CD4-positive, alpha-beta T cell (primary cell): ENCODE measurements at places on chromosomes 7 and 10. TPM values are rescaled to one million over a fixed set of nuclear protein-coding genes. Genes with fewer than 3 reads are reported as not detected.

DNA sequence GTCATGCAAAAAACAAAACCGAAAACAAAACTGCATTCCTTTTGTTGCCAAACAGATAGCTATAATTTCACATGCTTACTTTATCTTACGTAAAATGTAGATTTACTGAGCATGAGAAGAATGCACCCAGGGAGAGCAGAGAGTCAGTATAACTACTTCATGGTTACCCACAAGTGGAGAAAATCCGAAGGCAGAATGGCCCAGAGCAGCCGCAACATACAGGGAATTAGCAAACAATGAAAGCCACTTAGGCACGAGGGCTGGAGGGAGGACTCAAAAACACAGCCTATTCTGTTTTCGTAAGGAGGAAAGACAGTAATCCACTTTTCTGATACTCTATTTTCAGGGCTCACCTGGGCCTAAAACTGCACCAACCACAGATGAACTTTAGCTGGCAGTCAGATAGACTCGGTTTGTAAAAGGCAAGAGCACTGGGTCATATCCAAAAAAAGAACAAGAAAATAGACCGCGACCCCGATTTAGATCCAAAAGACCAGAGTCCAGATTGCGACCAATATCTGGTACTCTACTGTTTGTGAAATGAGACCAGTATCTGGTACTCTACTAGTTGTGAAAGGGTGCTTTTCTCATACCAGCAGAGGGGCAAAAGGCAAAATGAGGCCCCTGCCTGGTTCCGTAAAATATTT, 1.3 kb downstream of the ITPRIP start:
- DNase-seq = no peak

DNA sequence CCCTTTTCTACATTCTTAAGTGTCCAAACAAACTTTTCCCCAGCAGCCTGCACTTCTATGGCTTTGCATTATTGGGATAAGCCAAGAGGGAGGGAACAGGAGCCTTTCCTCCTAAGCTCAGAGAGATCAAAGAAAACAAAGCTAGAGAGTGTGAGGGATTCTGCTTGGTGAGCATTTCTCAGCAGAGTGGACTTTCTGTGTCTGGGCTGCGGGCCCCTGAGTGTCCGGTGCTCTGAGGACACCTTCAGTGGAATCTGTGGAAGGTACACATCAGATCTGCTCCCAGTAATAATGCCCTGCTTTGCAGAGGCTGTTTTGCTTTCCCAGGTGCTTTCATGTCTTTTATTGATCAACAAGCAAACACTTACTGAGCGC, 50.2 kb downstream of the KCNMA1 start:
- DNase-seq = no peak

DNA sequence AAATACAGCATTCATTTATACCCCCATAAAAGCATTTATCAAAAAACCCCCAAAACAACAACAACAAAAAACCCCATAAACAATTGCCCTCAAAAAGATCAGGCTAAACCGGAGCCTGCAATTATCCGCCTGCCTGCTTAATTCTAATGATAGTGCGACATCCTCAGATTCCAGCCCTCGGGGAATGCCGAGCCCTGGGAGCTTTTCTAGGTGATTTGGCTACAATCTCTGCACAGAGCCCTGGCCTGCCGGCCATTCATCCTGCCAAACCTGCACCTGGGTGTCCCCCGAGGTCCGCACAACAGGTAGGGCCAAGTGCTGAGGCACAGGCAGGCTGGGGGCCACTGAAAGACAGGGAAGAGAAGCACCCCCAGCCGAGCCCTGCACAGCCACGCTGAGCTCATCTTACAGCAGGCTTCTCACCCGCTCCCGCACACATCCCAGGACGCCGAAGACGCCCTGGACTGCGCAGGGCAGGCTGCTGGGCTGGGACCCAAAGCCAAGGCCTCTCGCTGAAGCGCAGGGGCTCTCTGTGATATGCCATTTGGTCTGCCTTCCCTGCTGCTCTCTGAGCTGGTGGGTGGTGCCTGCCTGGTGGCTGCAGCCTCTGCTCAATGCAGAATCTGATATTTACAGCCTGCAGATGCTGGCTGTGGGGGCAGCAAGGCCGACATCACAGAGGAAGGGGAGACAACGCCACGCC, 57.5 kb downstream of the CAMK2B start:
- no peak for DNase-seq

DNA sequence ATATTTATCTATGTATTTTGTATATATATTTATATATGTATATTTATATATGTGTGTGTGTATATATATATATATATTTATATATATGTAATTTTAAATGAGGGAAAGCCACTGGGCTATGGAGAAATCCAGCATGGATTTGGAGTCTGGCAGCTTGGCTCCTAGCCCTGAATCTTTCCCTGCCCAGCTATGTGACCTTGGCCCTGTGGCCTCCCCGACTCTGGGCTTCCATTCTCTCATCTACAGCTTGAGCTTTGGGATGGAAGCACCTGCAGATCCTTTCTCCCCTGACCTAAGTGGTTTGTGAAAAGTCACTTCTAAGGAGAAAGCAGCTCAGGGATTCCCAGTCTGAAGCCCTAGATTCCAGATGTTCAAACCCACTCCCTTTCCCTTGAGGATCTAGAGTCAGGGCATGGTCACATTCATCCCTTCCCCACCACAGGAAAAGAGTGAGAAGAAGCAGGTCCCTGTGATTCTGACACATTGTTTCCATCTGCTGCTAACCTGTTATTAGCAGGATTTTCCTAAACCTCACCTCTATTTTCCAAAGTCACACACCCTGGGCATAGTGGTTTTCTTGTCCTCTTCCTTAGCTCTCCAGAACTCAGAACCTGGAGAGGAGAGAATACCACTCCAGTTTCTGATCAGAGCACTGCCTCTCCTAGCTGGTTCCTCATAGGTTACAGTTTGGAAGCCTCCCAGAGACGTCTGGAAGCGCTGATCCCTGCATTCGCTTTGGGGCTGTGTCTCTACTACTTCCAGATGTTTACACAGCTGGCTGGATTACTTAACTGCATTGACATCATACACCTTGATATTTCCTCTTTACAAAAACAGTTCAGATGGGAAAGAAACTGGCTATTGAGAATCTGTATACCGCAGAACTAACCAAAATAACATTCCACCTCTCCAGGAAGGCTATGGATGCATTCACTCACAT, 327.5 kb upstream of the ZMIZ1 start:
- DNase-seq = no peak

GRCh38 chr7:45646207-45646821, 72.1 kb downstream of the ADCY1 start:
- DNase-seq = no peak

DNA sequence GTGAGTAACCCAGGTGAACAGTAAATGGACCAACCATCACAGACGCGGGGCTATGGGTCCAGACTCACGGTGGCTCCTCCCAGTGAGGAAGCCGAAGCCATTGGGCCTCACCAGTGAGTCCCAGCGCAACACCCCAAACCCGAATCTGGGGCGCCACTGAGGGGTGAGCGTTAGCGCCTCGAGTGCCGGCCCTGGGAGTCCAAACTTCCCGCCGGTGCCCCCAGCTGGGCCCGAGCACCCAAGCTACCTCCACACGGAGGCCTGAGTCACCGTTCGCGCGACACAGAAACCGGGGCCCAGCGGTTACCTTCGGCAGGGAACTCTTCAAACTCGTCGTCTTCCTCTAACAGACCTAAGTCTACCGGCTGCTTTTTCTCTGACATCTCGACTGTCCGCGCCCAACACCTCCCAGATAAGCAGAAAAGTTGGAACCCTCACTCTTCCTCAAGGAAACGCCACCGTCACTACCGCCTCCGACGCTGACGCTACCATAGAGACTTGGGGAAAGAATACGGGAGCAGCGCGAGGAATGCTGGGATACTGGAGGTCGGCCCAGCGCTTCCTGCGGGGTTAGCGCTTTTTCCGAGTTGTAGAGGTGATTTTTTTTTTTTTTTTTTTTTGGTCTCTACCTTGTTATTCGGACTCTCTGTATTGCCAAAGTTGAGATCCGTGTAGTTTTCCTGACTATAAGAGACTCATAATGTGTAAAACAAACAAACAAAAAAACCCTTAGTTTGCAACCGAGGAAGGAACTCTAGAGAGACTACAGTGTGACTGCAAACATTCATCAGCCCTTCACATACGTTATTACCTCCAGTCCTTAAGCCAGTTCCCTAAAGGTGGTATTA, at the start of gene SEM1:
TSS of gene SEM1 (minus strand) at position 466 of the 848 bp plus-strand sequence. CDS start at position 383, 83 bp downstream.
- DNase-seq = peak; percentile 36

- no peak for DNase-seq
Observed at GRCh38 chr10:100209303-100209702, 20.1 kb downstream of the CHUK start.

GRCh38 chr7:81574723-81575326, 195.0 kb downstream of the HGF start:
- DNase-seq = no peak

GRCh38 chr10:103545366-103545765, 51.9 kb downstream of the NEURL1 start:
- no peak for DNase-seq

DNA sequence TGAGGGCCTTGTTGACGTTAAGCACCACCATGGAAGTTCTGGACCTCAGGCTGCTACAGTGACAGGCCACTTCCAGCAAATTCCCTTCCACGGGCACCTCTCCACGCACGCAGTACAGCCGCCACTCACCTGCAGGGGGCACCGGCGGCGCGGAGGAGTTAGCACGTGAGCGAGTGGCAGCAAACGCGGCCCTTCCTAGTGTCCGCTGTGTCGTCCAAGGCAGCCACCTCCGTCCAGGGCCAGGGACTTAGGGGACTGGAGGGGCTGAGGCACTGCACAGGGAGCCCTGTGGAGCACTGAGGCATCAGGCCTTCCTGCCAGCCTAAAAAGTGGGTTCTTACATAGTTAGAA, 164.4 kb downstream of the SVIL start:
- no peak for DNase-seq

DNA sequence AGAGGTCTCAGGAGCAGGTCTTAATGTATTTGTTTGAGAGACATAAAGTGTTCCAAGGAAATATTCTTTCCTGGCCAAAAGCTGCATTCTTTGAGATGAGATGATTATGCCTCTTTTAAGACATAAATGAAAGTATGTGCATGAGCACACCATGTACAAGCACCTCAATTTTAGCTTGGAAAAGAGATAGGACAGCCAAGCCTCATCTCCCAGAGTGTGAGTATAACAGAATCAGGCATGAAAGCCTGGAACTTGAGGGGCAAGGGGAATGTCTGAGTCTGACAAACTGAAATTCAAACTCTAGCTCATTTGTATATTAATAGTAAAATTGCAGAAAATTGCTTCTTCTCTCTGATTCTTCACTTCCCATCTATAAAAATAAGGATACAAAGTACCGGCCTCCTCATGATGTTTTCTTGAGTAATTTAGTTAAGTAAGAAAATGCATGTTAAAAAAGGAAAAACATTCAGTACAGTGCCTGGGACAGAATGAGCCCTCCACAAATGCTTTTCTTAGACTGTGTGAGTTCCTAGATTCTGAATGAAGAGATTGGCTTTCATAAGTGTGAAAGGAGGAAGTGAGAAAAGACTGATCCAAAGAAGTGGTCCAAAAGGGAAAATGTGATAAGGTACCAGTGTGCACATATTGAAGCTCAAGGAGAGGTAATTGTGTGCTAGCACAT, 1260.9 kb upstream of the SORCS1 start:
- no peak for DNase-seq

DNA sequence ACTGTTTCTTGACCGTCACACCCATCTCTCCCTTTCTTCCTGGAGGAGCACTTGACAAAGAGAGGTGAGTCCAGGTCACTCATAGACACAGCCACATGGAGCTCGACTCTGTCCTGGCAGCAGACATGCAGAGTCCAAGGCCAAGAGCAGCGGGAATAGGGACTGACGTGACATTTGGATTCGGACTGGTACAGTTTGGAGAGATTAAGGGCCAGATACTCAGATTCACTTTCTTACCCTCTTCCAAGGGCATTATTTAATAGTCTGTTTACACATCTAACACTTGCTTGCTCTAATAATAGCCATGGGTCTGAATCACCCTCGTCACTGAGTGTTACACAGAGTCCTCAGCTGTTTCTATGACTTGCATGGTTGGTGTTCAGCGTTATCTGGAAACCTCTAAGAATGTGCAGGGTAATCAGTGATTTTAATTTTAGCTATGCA, 39.2 kb upstream of the OTUD1 start:
- no peak for DNase-seq

GRCh38 chr7:98107313-98107721, 655 bp downstream of the LMTK2 start:
- no peak for DNase-seq

- peak; percentile 2 for DNase-seq
Observed at GRCh38 chr10:84097787-84098353, 41.4 kb upstream of the GHITM start.

DNA sequence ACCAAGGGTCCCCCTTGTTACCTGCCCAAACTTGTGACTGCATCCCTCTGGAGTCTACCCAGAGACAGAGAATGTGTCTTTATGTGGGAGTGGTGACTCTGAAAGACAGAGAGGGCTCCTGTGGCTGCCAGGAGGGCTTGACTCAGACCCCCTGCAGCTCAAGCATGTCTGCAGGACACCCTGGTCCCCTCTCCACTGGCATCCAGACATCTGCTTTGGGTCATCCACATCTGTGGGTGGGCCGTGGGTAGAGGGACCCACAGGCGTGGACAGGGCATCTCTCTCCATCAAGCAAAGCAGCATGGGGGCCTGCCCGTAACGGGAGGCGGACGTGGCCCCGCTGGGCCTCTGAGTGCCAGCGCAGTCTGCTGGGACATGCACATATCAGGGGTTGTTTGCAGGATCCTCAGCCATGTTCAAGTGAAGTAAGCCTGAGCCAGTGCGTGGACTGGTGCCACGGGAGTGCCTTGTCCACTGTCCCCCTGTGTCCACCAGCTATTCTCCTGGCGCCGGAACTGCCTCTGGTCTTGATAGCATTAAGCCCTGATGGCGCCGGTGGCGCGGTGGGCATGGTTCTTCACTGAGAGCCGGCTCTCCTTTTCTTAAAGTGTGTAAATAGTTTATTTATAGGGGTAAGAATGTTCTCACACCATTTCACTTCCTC, 19.4 kb upstream of the SH2D4B start:
- no peak for DNase-seq

DNA sequence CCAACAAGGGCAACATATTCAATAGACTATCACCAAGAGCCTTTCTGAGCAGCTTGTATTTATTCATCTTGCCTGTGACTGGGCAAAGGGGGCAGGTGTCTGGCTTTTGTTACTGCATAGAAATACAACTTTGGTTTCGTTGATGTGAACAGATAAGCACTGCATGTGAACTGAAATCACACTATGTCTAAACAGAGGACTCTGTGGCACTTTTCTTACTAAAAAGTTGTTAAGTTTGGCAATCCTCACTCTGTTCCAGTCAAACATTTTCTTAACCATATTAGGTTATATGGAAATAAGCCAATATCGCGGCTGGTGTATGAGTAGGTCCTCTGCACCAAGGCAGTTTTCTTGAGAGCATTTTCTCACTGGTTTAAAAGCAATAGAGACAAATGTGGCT, 48.5 kb downstream of the CALD1 start:
- DNase-seq = no peak

PRSS37 gene
- not detected for total RNA-seq

FGFR2 gene
- total RNA-seq = 0.14 TPM

FAM221A gene
- 1.8 TPM for total RNA-seq

PLAC9 gene
- total RNA-seq = not detected

BZW2 gene
- total RNA-seq = 17.2 TPM

NKX2-3 gene
- total RNA-seq = not detected

ZNF655 gene
- 146 TPM for total RNA-seq

MBL2 gene
- not detected for total RNA-seq

EBF3 gene
- total RNA-seq = not detected

LRGUK gene
- 0.20 TPM for total RNA-seq

CNPY1 gene
- total RNA-seq = not detected

IFIT1B gene
- 0.14 TPM for total RNA-seq

BCAP29 gene
- total RNA-seq = 11.7 TPM

CLRN3 gene
- not detected for total RNA-seq

BLVRA gene
- total RNA-seq = 15.7 TPM
